ENCODE measurements at places on chromosomes 12 and 14. TPM values are rescaled to one million over a fixed set of nuclear protein-coding genes. Genes with fewer than 3 reads are reported as not detected.

DNA sequence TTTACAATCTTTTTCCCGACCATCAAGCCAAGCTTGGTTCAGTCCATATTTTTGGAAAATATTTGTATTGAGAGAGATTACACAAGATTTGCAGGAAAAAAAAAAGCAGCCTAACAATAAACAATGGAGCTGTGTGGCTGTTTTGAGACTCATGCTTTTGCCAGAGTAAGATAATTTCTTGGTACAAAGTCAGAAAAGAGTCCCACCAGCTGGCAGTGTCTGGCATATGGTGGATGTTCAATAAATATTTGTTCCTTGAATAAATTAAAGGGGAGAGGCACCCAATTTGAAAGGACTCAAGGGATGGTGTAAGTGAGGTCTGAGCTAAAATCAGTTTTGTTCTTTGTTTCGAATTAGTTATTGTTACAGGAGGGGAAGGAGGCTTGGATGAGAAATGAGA, 78.1 kb upstream of the RPH3A start:
- DNase-seq: no peak

- DNase-seq: no peak
These were observed 19.7 kb upstream of the YY1 start for GRCh38 chr14:100219126-100219785.

DNA sequence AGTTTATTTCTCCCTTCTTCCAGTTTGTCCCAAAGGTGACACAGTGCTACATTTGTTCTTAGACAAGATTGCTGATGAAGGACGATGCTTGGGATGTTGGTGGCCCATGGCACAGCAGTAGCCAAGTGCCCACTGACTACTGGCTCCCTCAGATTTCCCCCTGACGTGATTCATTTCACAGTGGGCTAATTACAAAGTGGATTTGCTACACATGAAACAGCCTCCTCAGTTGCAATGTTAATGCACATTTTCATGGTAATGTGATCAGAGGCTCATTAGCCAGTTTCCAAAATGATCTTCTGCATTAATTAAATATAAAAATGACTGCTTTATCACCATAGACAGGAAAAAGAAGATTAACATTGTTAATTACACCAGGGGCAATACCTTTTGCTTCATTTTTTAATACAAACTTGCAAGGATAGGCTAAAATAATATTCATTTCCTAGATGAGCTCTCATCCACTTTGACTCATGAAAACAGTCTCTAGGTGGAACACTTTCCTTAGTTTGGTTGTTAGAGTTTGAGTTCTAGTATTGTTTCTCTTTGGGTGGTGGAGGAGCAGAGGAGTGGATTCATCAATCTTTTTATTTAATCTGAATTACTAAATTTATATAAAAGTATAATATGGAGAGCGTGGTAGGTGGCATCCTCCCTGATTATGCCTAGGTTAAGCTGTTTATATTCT, 250.9 kb downstream of the PDZRN4 start:
- no peak for DNase-seq

DNA sequence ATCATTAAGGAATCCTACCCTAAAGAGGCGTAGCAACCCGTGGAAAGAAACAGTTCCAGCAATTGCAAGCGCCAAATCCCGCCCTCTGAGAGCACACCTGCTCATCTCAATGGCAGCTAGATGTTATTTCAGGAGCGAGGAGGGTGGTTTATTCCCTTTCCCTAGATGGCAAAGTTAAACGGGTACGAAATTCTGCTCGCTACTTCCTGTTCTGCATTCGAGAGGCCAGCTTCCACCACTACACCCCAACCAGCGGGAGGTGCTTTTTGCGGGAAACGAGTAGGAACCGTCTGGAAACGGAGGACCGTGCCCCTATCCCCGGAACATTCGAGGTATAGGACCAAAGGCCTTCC, 536 bp downstream of the VPS29 start:
- DNase-seq: no peak

DNA sequence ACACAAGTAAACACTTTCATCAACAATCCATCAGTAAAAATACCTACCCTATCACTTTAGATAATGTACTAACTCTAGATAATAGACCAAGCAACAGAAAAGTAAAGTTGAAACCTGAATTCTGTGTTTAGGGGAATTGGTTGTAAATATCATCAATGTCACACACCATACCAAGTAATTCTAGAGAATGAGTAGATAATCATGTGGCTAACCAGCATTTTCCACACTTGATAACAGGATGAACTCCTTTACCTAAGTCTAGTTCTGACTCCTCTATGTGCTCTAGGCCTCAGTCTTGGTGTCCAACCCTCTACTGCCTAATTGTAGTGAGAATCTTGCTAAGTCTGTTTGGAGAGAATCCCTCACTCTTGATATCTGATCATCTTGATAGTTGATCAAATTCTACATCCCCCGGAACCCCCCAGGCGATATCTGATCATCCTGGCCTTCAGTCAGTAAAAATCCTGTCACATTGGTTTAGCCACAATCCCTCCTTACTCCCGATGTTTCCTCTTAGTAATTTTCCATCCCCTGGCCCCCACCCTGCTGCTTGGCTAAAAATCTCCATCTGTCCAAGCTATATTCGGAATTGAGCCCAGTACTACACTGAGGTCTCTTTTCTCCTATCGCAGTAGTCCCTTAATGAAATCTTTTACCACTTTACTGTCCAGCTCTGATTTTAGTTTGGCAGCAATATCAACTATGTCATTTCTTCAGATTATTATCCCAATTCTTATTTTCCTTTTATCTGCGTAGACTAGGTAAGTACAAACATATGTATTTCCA, 3.4 kb upstream of the SLCO1A2 start:
- no peak for DNase-seq

DNA sequence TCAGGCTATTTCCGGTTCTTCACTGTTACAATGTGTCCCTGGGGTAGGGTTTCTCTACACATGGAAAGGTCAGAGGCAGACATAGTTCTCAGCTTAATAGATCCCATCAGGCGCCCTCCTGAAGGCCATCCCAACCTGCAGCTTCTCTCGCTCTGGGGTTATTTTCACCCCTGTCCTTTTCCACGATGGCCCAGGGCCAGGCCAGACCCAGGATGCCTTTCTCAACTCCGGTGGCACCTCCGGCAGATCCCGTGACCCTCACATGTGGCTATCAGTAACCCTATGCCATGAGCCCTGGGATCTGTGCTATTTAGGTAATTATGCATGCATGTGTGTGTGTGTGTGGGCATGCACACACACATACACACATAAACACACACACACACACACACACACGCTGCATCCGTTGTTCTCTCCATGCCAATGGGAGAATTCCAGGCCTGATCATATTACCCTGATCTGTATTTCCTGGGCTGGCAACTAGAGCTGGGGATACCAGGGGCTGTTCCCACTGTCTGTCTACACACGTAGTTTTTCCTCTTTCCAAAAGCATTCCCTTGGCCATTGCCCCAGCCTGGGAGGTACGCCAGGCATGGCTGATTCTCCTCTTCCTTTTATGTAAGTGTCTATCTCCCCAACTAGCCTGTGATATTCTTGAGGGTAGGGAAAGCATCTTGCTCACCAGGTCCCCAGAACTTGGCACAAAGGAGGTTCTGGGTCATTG, 51.2 kb upstream of the NOS1 start:
- DNase-seq: no peak

Gene COX8C
- 0.50 TPM for polyA plus RNA-seq

DNA sequence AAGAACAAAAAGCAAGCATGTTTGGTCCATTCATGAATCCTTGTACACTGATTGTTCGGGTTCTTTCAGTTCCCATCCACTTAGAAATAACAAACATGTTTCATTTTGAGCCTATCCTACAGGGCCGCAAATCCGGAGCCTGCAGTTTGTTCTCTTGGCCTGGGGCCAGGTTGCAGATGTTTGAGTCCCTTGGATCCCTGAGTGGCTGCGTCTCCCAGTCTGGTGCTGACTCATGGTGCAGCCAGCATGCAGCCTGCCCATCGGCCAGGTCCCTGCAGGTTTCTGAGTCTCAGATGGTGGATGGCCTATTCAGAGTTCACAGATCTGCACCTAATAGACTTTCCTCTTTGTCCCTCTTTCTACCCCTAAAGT, 1.9 kb upstream of the DYNC1H1 start:
- no peak for DNase-seq

Gene KRT83
- polyA plus RNA-seq: not detected

Gene MBD6
- 65.9 TPM for polyA plus RNA-seq

Gene TEX22
- 1.2 TPM for polyA plus RNA-seq

- DNase-seq: no peak
These were observed 22.4 kb upstream of the DIO3 start for GRCh38 chr14:101538878-101539277.

DNA sequence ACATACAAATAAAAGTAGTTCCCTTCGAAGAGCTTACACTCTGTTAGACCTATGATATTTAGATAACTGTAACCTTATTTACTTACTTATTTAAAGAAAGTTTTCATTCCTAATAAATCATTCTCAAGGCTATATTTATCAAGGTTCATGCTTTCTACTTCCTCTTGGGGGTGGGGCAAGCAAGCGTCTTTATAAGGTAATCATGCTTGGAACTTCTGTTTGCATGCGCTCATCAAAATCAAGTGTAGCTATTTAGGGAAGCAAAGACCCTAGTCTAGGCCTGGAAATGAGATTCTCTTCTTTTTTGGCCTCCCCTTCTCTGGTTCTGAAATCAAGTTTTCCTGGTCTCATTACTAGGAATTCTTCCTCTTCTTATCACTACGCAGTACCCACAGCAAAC, 766 bp downstream of the RERG start:
- no peak for DNase-seq

DNA sequence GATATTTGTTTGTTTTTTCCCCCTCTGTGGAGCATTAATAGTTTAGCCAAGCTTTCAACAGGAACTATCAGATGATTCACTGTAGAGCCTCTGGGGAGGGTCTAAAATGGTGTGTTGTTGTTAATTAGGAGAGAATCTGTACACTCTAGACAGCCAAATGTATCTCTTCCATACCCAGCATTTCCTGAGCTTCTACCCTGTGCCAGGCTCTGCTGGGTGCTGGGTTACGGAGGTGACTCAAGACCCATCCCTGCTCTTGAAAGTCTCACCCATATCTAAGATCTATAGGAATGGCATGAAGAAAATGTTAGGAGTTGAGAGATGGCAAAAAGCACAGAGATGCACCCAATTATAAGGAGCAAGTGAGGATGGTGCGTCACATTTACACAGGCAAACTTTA, 245.8 kb downstream of the C12orf75 start:
- DNase-seq: no peak

DNA sequence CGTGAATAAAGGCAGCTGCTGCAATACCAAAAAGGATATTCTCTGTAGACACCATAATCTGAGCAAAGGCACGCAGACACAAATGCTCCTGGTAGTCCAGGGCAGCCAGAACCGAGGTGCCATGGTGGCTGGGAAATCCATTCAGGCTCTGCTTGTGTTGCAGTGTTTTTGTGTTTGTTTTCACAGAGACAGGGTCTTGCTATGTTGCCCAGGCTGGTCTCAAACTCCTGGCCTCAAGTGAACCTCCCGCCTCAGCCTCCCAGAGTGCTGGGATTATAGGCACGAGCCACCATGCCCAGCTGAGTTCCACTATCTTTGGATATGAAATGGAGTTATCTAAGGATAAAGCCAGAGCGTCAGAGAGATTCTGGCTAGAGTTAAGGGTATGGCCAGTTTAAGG, 39.8 kb downstream of the DCAF4 start:
- DNase-seq: no peak

- DNase-seq: no peak
These were observed 20.8 kb downstream of the SAV1 start for GRCh38 chr14:50647282-50647681.

DNA sequence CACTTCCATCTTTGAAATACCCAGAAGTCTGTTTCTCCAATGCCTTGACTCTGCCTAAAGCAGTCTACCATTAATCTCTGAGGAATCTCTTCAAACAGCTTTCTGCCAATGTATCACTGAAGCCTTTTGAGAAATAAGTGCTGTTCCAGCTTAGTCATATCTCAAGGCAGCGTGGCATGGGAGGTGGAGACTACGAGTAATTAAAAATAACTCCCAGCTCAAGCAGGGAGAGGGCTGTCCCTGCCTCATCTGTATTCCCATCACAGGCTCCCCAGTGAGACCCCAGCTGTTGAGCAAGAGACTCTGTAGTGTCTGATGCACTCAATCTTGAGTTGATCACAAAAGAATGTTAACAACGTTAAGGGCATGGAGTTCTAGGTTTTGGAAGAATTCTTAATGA, 700.6 kb downstream of the DIO2 start:
- no peak for DNase-seq

DNA sequence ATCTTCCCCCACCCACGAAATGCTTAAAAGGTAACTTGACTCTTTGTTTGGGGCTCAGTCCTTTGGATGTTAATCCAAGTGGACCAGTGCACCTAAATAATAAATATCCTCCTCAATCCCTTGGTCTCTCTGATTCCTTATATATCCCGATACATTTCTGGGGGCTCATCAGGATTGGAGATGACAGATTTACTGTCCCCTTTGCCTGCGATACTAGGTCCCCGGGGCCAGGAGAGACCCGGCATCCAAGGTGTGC, 26.3 kb downstream of the KLRK1 start:
- DNase-seq: no peak

DNA sequence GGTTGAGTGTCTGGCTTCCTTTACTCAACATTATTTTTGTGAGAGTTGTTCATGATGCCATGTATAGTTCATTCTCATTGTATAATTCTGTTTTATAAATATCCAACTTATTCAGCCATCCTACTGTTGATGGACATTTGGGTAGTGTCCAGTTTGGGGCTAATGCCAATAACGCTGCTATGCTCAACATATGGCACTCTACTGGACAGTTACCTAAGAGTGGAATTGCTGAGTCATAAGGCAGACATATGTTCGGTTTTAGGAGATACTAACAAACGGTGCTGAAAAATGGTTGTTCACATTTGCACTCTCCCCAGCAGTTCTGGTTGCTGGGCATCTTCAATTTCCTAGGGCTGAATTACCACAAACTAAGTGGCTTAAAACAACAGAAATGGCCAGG, 28.7 kb upstream of the P2RX4 start:
- no peak for DNase-seq

Gene GALNT16
- 4.5 TPM for polyA plus RNA-seq

DNA sequence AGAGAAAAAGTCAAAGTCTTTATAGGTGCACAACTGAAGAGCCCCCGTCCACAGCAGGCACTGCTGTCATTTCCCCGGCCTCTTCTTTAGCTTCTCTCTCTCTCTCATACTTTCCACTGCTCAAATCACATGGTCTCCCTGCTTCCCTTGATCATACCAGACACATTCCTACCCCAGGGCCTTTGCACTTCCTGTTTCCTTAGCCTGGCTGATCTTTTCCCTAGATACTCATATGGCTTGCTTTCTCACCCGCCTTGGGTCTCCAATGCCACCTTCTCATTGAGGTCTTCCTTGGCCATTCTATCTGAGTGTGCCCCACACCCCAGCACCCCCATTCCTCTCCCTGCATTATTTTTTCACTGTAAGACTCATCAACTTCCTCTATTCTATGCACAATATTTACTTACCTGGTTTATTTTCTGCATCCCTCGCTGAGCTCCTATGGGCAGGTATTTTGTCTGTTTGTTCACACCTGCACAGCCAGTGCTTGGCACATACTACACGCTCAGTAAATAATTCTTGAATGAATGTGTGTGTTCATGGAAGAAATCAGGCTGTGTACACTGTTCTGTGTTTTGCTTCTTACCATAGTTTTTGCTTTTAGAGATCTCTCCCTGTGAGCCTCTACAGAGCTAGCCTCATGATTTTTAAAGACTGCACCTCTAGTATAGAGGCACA, 31.9 kb downstream of the SERPINA1 start:
- no peak for DNase-seq

Gene CREBL2
- 36.1 TPM for polyA plus RNA-seq
